Fibroblast of skin of left quadriceps (primary cell): ENCODE measurements at places on chromosomes 12 and 14.
A peak's percentile ranks its signal among the peaks of the same experiment; 100 is the strongest.

GRCh38 chr14:103630364-103631108 lies 1.5 kb downstream of the KLC1 start:
- no peak for DNase-seq

DNA sequence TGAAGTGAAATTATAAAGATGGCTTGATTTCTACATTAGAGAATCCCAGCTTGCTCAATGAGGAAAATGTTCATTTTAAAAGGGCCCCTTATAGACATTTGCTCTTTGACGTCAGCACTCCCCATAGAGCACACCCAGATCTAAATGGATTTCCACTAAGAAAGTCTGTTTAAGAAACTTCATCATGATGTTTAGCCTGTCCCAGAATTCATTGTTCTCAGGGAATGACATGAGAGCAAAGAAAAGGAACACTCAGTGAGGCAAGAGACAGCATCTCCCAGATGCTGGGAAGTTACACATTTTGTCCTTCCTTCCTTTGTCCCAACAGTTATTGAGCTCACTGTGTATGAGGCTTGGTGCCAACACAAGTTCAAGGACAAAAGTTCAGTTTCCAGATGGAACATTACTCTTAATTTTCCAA lies 4.9 kb downstream of the PHLDA1 start:
- no peak for DNase-seq

GRCh38 chr12:5798242-5799015 lies 146.6 kb downstream of the ANO2 start:
- DNase-seq: no peak

DNA sequence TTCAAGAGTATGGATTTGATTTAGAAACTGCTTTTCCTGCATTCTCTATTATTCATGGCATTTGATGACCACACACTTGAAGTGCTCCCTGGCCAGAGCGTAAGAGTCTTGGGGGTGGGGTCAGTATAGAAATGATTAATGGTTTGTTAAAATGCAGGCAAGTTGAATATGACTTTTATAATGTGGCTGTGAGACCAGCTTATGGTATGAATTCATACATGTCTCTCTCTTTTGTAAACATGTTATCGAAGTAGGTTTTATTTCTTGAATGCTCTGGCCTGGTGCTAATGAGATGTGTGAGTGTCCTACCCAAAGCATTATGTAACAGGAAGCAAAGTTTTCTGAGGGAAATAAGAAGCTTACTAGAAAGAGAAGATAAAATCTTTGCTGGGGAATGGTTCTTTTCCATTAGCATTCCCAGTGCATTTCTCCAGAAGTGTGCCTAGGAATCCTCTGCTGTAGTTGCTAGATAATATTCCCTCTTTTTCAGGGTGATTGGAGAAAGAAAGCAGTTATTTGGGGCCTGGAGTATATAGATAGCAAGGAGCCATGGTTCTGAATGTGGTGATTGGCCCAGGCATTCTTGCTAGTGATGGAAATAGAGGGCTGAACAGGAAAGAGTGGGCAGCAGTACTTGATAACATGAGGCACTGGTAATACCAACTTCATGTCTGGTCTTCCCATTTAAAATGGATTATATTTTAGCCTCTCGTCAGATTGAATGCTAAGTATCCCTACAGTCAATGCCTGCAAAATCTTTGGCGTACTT lies 289.7 kb downstream of the RAD51B start:
- DNase-seq: peak; percentile 57

DNA sequence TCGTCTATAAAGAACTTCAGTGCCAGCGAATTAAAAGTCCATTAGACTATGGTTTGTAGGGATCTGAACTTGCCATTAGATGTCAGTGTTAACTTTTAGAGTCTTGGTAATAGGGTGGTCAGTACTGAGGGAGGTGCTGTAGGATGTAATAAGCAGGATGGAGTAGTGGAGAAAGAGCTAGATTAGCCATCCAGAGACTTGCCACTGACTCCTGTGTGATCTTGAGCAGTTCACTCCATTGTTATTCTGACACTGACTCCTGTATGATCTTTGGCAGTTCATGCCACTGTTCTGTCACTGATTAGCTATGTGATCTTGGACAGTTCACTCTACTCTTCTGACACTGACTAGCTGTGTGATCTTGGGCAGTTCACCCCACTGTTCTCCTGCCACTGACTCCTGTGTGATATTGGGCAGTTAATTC lies 133.6 kb downstream of the TTLL5 start:
- DNase-seq: peak; percentile 47

DNA sequence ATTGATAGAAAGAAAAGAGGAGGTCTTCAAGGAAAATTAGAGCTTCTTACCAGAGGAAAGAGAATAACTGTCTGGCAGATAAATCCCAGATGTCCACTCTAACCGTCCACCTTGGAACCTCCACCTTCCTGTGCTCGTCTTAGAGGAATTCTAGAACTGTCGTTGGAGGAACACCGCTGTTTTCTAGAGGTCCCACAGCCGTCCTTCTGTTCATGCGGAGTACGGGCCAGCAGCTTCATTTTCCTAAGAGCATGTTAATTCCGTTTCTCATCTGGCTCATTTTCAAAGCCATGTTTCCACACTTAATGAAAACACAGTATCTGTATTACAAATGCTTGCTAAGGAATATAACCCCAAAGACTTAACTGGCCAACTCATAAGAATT lies 107.9 kb upstream of the ESRRB start:
- no peak for DNase-seq
